ENCODE measurements at places on chromosomes 7 and 10.

GRCh38 chr7:29990931-29991330 is 1.3 kb upstream of the SCRN1 start:
- DNase-seq: no peak

DNA sequence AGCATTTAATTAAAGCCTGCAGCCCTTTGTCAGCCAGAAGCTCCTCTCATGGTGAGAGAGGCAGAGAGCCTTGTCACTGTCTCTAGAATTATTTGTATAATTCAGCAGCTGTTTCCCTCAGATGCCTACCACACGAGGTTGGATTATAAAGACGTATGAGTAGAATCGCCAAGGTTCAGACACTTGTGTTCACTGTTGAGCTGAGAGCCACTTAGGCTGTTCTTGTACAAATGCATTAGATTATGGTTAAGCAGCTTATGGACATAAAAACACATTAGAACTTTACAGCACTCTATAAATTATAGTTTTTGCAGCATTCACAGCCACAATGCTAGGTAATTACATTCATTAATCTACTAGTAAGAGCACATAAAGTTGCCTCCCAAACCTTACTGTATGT is 282.6 kb downstream of the AUTS2 start:
- DNase-seq: no peak

- no peak for DNase-seq
Measured at GRCh38 chr7:7177044-7177517, 5.3 kb upstream of the C1GALT1 start.

DNA sequence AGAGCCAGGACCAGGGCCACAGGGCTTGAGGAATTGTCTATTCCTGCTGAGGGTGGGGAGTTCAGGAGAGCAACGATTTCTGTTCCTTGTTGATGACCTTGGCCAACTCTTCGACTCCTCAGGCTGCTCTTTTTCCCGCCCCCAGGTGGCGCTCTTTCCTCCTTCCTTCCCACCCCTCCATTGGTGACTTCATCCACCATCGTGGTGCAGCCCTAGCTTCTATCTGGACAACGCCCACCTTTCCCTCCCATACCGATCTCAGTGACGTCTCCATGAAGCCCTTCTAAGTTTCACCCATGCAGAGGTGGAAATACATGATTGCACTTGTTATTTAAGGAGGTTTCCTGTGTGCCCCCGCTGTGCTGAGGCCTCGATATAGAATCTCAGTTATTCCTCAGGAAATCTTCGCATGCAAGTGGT is 22.1 kb upstream of the CARD11 start:
- no peak for DNase-seq

- DNase-seq: no peak
Measured at GRCh38 chr7:73703757-73704639, 15.5 kb downstream of the STX1A start.

- no peak for DNase-seq
Measured at GRCh38 chr7:40382145-40382544, 247.3 kb downstream of the SUGCT start.

DNA sequence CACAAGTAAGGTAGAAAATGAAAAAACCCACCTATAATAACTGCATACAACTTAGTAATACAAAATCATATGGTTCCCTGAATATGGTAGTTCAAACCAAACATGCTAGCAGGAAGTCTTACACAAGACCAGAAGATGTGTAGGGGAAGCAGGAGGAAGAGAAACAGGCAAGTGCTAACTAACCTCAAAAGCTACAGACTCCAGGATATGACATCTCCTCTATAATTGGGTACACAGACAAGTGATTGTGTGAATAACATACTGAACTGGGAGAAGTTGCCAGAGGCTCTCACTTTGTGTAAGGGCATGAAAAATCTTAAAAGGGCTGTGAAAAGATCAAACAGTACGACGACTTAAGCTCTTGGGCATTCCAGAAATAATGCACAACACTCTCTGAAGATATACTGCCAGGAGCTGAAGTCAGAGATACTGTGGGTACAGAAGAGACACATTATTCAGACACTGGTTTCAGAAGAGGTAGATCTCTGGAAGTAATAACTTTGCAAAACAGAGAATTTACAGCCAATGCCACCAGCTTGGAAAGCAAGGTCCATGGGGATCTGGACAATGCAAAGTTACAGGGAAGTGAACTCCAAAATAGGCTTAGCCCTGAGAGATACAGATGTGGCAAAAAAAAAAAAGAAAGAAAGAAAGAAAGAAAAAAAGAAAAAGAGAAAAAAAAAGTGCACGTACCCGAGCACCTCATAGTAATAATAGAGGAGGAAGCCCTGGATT is 767.2 kb downstream of the TNS3 start:
- no peak for DNase-seq

DNA sequence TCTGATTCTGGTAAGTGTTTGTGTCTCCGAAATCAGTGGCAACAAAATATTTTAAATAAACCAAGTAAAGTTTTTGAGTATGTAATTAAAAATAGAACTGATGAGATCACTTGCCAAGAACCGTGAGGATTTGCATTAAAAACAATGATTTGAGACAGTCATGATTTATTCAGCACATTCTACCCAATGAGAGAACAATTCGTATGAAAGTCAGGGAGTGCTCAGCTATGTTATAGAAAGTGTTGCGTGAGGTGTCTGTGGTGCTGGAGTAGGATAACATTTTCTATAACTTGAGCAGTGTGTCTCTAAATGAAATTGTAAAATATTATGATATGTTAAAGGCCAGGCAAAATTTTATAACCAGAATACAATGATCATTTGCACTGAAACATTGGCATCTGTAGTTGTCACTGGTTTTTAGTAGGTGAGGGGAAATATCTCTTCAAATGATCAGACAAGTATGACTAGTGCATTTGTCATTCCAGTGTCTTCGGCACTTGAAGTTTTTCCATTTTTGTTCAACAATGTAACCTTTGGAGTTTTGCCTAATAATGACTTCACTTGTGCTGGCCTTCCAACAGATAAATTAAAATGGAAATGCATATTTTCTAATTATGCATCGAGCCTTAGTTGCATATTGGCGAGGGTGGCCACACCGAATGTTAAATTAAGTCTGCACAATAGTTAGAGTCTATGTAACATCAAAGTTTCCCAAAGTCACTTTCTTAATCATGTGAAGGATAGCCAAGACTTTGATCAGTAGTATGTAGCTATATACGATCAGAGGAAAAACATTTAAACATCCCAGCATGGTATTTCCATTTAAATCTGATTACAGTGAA is 335.9 kb downstream of the GFRA1 start:
- DNase-seq: no peak

GRCh38 chr10:92150823-92151222 is 140.1 kb downstream of the CPEB3 start:
- no peak for DNase-seq

DNA sequence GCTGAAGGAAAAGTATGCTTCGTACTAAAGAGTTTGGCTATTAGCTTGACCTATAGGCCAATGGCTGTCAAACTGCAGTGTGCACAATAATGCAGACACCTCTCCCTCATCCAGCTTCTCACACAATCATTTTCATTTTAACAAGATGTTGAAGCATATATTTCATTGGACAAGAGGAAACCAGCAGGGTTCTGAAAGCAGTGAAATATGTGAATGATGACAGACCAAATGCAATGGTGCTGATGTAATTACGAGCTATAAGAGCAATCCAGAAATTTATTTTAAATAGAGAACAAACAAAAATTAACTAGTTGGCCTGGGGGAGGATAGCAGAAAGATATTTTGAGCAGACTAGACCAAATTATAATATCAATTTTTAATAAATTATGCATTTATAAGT is 331.5 kb upstream of the AKR1E2 start:
- DNase-seq: no peak

DNA sequence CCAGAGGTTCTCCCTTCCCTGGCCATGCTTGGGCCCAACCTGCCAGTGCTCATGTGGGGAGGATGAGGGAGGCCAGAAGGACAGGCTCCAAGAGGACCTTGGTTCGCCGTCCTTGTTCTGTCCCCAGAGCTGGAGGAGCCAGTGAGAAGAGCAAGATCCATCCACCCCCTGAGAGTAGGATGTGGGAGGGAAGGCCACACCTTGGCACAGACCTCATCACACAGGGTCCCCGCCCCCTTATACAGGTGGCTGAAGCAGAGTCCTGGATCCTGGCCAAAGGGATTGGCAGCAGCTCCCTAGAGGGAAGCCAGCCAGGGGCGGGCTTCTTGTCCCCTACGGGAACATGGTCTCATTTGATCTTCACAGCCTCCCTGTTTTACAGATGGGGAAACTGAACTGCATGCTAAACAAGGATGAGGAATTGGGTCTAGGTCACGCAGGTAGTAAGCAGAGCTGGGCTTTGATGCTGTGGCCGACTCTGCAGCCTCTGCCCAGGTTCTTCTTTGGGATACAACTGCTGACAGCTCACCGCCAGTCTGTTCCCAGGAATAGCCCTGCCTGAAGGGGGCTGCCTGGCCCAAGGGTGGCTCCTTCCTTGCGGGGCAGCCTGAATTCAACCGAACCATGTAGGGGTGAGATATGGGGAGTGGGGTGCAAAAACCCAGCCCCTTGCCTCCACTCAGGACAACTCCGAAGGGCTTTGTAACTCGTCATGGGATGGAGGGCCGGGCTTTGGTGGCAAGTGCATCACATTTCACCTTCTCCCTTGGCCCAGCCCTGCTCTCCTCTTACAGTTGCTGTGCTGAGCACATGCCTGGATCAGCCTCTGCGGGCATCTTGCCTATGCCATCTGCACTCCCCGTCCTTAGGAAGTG is 62.2 kb upstream of the KDM7A start:
- no peak for DNase-seq

GRCh38 chr7:2718296-2718965 is 30.4 kb downstream of the AMZ1 start:
- DNase-seq: no peak

- DNase-seq: no peak
Measured at GRCh38 chr7:109126404-109127050, 556.9 kb downstream of the DNAJB9 start.

- no peak for DNase-seq
Measured at GRCh38 chr10:97178074-97178473, 7.7 kb downstream of the SLIT1 start.

DNA sequence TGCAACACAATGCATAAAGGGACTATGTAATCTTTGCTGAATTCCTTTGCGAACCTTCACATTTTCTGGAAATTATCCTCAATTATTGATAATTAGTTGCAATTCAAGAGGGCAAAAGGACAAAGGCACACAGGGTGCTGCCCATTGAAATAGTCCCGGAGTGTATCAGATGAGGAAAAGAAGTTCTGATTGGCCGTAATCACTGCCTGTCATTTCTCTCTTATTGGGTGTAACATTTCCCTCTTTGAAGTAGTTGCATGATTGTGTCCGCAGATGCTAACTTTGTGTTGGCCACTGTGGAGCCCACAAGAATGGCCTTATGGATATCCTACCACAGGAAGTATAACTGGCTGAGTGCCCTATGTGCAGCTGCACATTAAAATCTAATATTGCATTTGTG is 35.1 kb upstream of the TAS2R16 start:
- DNase-seq: no peak

DNA sequence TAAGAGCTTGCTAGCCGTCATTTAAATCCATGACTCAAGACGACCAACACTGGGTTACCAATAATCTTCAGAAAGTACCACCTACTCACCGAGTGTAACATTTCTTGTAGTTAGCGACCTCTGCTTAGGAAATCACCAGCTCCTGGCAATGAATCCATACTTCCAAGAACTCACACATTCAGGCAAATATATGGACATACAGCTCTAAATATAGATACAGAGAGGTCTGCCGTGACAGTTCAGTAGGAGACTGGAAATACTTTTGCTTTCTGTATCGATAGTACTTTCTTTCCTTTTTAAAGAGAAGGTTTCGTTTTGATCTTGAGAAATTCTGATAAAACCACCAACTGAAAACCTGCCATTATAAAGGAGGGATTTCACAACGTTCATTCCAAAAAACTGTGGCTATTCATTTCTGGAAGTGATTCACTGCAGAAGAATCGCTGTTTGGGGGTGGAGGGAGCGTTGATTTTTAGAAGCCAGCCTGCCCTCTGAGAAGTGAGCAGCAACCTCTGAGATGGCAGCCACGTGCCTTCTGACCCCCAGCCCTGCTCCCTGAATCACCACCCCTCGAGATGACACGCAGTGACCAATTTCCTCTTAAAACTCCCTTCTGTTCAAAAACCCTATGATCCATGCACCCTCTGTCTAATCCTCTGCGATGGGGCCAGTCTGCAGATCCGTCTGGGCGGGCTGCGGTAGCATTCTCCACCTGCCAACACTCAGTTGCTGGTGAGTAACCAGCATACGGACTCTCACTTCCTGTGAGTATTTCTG is 179.0 kb upstream of the KLF14 start:
- no peak for DNase-seq

DNA sequence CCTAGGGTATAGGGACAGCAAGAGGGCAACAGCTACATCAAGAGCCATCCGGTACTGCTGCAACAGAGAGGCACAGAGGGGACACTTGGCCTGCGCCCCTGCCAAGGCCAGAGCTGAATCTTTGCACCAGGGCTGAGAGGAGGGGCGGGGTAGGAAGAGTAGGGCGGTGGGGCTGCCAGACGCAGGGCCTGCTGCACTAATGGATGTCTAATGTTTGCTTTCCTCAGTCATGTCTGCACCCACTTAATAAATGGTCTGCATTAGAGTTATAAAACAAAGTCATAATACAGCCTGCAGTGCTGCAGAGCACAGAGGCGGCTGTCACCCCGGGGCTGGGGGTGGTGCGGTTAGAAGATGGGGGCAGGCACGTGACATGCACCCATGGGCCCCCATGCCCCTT is 42.2 kb upstream of the SLC29A3 start:
- DNase-seq: no peak

- no peak for DNase-seq
Measured at GRCh38 chr10:114541081-114541796, 116.8 kb downstream of the ABLIM1 start.

GRCh38 chr7:48537561-48537960 is 366.3 kb downstream of the ABCA13 start:
- DNase-seq: no peak

GRCh38 chr10:102241444-102242117 is at the start of gene PITX3:
Gene PITX3, minus strand, starts transcription at chr10:102241512. Its CDS starts 9,432 bp downstream, at chr10:102232080.
- peak; percentile 58 for DNase-seq

DNA sequence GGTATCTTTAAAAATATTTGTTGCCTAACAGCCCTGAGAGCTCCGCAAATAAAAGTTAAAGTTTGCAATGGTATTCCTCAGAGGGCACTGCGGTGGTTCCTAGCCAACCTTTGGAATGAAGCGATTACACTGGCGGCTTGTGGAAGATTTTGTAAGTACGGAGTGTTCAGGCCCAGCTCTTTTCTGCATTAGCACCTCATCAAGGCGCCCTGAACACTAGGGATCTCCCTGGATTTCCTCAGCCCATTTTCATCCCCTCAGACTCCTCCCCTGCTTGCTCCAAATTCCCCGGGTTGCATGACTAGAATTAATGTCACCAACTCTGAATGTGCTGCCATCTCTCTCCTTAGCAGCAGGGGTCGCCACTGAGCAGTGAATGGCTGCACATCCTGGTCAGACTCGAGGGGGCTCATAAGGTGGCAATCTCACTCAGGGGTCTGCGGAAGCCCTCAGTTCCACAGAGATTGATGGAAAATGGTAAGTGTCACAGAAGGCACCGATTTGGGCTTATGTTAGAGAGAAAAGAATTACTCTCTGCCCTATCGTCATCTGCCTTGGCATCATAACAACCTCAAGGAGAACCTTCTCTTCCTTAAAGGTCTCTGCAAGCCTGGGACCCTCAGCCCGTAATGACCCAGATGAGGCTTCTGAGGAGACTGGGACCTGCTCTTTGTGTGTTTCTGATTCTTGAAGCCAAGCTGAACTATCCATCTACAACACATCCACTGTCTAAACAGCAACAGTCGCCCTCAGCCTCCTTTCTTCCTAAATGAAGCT is 262.8 kb upstream of the AOAH start:
- peak; percentile 44 for DNase-seq

GRCh38 chr10:29254123-29255046 is 34.5 kb upstream of the LYZL1 start:
- DNase-seq: no peak

- no peak for DNase-seq
Measured at GRCh38 chr7:120991581-120991980, 3.1 kb downstream of the CPED1 start.

Measured in anterior cingulate cortex (tissue), 58 donors.